ENCODE measurements at places on chromosomes 2 and 18.

- DNase-seq, result no peak
Measured at GRCh38 chr2:41990245-41990644, 57.6 kb upstream of the PKDCC start.

- no peak for DNase-seq
Measured at GRCh38 chr2:202689459-202689858, 54.7 kb downstream of the FAM117B start.

DNA sequence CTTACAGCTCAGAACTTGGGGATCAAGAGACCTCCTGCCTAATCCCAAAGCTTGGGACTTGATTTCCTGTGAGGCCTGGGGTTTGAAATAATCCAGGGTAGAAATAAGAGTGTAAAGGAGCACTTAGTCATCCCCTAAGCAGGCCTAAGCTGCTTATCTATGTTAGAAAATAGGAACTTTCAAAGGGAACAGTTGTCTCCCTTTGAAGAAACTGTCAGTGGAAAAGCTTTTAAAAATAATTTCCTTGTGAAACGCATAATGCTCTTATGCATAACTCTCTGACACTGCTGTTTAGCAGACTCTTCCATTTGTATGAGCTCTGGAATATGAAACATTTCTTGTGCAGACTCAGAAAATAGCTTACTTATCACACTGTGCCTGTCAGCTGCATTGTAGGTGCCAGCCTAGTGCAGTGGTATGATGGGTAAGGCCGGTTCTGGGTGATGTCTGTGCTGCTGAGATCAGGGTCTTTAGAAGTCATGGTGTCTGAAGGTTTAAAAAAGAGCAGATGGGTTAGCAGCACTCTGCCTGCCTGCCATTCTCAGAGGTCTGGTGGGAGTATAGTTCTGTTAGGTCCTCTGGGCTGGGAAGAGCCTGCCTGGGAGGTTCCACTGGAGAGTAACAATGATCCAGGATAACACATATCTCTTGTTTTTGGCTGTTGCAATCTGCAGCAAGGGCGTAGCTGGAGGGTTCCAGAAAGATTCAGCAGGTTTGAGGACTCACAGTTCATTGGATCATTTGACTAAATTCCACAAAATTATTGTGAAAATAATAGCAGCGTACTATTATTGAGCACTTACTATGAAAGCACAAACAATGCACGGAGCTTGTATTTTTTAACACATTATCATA lies 283.2 kb upstream of the MEX3C start:
- DNase-seq, result no peak

DNA sequence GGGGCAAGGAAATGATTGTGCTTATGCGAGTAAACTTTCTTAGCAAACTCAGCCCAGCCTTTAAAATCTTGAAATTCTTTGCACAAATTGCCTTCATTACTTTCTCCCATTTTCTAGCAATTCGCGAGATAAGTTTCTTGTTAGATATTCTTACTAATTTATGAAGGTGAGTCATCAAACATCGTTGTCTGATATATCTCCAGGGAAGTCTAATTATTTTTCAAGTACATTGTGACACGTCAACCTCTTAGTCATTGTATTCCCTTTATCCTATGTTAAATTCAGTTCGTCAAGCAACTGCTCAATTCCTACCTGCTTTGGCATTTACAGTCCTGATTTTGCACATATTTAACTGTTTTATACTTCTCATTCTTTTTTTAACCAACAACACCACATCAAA lies 854.5 kb upstream of the CRIM1 start:
- DNase-seq, result no peak

GRCh38 chr2:238731961-238732360 lies 115.9 kb upstream of the TWIST2 start:
- no peak for DNase-seq

DNA sequence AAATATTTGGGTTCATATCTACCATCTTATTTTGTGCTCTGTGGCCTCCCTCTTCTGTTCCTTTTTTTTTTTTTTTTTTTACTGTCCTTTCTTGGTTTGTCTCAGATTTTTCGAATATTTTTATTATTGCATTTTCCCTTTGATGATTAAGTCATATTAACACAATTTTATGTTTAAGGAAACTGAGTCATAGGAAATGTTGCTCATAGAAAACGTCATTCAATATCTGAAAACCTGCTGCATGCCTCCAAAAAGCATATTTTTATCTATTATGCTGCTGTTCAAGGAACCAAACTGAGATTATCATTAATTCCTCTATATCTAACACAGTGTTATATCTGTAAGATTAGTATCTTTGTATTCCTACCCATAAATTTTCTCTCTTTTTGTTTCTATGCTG lies 614.3 kb upstream of the SLC8A1 start:
- no peak for DNase-seq

DNA sequence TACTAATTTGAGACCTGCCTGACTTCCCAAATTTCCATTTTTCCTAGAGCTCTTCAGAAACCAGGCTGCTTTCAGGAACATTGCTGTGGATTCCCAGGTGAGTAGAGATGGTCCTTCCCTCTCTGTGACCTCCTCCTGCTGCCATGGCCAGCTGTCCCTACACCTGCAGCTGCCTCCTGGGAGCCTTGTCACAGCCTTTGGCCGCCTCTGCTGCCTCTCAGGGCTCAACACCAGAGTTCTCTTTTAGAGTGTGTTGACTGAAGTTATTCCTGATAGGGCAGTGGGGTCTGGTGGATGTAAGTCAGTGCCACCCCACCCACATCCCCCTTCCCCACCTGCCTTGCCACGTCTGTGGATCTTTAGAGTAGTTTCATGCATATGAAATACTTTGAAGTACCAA lies 22.9 kb downstream of the SPATS2L start:
- no peak for DNase-seq
